ENCODE measurements at places on chromosomes 6 and 20.

GRCh38 chr6:169838346-169839028, 87.1 kb downstream of the ERMARD start:
- no peak for DNase-seq

- peak; percentile 35 for DNase-seq
Measured at GRCh38 chr6:16238963-16239797, 793 bp downstream of the GMPR start.

- no peak for DNase-seq
Measured at GRCh38 chr6:100886076-100886475, 4.9 kb upstream of the ASCC3 start.

GRCh38 chr6:4441981-4442434, 306.6 kb upstream of the ECI2 start:
- DNase-seq = no peak

- DNase-seq = no peak
Measured at GRCh38 chr6:148578837-148579565, 167.8 kb upstream of the UST start.

DNA sequence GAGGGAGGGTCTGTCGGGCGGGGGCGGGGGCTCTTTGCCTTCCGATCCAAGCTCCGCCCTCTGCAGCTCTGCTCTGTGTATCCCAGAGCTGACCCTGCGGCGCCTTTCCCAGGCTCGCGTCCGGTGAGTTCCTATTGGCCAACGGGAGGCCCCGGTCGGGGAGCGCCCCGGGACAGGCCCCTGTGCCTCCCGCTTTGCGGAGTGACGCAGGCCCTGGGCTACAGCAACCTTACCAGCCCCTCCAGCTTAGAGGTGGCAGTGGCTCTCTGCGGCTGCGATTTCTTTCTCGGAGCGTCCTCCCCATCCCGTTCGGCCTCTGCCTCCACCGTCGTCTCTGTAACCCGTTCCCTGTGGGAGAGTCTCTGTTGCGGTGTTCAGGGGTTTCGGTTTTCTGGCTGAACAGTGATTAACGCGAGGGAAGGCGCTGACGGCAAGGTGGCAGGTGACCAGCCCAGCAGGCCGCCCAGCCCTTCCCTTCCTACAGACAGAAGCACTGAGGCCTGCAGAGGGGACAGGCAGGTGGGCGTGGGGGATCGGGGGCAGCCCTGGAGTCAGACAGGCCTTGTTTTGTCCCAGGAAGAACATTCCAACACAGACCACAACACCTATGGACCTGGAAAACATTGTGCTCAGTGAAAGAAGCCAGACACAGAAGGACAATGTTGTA, 18.1 kb upstream of the CEBPB start:
- DNase-seq = peak; percentile 25

DNA sequence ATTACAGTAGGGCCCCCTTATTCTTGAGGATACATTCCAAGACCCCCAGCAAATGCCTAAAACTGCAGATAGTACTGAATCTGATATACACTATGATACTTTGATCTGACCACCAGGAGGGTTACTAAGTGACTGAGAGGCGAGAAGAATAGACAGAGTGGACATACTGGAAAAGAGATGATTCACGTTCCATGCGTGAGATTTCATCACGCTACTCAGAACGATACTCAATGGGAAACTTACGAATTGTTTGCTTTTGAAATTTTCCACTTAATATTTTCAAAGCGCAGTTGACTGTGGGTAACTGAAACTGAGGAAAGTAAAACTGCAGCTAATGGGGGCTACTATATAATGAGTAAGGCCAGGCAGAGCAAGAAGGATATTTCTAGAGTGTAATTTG, 60.8 kb downstream of the STX11 start:
- no peak for DNase-seq

GRCh38 chr20:23920408-23921325, 41.1 kb upstream of the CST5 start:
- no peak for DNase-seq

- no peak for DNase-seq
Measured at GRCh38 chr6:126432564-126432963, 92.6 kb downstream of the CENPW start.

DNA sequence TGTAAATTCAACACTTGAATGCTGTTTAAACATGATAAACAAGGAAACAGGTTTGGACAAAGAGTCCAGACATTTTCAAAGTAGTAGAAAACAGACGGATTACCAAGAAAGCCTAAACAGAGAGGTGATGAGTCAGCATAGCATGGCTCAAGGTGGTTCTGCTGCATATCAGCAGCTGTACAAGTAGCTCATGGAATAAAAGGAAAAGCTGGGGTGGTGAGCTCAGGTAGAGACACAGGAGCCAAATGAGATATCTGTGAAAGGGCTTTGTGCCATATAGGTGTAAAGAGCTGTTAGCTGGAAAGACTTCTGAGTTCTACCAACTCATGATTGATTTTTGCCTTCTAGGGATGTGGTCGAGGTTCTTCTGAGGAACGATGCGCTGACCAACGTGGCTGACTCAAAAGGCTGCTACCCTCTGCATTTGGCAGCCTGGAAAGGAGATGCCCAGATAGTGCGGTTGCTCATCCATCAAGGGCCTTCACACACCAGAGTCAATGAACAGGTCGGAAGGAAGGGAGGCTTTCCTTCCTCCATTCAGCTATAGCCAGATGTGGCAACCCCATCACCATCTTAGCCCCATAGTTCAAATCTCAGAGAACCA, 80.7 kb downstream of the ANKS1A start:
- DNase-seq = no peak

DNA sequence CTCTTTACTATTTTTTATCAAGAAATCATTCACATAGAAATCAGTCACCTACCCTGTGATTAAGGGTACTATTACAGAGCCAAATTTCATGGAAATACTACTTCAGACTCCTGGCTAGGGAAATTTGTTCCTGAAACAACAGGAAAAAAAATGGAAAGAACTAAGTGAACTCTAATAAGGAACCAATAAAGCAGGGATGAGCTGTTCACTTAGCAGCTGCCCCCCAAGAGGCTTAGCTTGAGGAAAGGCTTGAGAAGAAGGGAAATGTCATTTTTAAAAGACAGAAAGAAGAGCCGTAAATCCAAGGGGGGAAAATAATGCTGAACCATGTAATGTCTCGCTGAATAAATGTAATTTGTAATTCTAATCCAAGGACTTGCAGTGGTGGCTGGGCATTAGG, 88.8 kb downstream of the COL21A1 start:
- no peak for DNase-seq

GRCh38 chr20:52001999-52002666, 189.4 kb downstream of the ZFP64 start:
- DNase-seq = no peak

- no peak for DNase-seq
Measured at GRCh38 chr6:111918825-111919224, 45.6 kb upstream of the FYN start.

DNA sequence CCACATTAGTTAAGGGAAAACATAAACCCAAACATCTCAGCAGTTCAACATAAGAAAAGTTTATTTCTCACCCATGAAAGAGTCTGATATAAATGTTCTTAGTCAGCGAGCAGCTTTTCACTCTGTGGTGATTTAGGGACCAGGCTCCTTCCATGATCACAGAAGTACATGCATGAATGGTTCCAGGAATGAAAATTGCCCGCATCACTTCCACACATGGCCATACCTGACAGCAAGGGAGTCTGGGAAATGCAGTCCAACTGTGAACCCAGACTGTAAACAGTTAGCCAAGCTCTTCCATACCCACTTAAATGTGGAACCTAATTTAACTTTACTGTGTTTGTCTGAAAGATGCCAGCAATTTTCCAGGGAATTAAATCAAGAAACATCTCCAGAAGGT, 353.9 kb downstream of the HACE1 start:
- DNase-seq = no peak

DNA sequence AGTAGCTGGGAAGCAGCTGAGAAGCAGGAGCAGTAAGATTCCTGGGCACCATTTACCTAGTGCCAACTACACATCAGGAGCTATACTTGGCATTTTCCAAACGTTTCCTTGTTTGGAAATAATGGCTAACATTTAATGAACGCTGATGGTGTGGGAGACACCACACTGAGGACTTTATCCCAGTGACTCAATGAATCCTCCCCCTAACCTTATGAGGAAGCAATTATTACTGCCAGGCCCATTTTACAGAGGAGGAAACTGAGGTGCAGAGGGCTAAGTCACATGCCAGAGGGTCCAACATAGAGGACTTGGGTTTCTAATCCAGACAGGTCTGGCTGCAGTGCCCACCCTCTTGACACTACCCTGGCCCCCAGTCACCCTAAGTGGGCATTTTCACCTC, 6.1 kb downstream of the PTGIS start:
- no peak for DNase-seq

- peak; percentile 87 for DNase-seq
Measured at GRCh38 chr6:53794137-53794719, 577 bp upstream of the LRRC1 start.

DNA sequence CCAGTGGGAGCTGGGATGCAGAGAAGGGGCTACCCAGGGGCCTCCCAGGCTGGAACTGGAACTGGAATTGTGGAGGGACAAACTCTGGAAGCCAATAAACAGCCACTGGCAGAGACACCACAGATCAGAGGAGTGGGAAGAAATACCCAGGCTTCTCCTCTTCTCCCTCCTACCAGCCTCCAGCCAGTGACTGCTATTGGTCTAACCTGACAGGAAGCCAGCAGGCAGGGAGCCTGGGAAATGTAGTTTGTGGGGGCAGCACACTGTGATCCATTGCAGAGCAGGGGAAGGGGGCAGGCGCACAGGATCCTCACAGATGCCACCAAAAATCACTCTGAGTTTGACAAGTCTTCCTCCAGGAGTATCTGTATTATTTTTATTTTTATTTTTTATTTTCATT, 12.1 kb upstream of the MLN start:
- no peak for DNase-seq

DNA sequence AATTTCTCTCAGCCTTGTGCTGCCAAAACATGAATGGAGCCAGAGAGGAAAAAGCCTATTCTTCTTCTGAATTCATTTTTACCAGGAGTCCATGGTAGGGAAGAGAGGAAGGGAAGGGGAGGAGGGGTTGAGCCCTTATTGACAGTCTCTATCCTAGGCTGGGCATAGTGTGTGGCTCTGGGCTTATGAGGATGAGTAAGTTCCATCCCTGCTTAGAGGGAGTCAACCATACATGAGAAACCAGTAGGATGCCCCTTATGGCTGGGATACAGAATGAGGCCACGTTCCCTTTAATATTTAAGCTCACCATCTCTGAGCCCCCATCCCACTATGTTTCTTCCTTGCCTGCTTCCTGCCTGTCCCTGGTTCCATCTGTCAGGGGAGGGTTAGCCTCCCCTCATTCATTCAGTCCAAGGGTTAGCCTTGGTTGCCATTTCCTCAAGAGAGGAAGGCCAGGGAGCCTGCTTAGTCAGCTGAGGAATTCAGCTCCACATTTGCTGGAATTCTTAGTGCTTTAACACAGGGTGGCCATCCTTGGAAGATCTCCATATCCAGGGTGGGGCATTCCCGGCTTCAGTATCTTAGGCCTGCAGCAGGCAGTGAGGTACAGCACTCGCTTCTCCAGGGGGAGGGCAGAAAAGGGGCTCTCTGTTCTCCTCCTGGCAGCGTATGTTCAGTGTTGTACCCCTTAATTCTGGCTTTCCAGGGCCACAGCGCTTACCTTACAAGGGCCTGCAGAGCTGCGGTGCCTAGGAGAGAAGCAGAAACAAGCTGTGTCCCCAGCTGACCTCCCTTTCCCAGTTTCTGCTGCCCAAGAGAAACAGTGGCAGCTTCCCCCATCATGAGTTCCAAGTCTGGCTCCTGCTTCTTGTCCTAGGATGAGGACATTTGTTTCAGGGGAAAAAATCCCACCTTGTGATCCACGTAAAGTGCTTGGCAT, 12.5 kb downstream of the SIRT5 start:
- DNase-seq = no peak

DNA sequence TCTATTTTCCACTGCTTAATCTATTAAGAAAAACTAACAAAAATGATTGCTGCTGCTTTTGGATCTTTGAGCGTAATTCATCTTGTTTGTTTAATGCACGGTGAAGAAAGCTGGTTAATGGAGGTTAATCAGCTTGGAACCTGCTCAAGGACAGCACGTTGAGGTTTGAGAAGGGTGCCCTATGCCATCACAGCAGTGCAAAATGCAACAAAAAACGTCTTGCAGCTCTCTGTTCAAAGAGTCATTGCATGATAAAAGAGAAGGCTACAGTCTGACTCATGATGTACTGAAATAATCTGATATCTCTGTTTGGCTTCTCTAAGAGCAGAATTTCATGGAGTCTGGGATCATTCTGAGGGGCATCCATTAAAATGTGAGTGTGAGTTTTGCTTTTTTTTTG, 80.6 kb upstream of the PREP start:
- no peak for DNase-seq

Data from nucleus accumbens (tissue), 56 donors.